Stimulated activated memory B cell treated with anti-CD40 and anti-IgM and Interleukin-4, amounts not matched to agents 10 μg/mL and 1 μg/mL and 100 μg/mL, for 72 hours (primary cell): ENCODE measurements at places on chromosomes 11 and 22.
A peak's percentile ranks its signal among the peaks of the same experiment; 100 is the strongest.

- ATAC-seq = no peak
Measured at GRCh38 chr11:117876341-117877119, at the start of gene FXYD6. Gene FXYD6 (minus strand): TSS chr11:117876658. CDS start chr11:117842776, 33,882 bp downstream.

DNA sequence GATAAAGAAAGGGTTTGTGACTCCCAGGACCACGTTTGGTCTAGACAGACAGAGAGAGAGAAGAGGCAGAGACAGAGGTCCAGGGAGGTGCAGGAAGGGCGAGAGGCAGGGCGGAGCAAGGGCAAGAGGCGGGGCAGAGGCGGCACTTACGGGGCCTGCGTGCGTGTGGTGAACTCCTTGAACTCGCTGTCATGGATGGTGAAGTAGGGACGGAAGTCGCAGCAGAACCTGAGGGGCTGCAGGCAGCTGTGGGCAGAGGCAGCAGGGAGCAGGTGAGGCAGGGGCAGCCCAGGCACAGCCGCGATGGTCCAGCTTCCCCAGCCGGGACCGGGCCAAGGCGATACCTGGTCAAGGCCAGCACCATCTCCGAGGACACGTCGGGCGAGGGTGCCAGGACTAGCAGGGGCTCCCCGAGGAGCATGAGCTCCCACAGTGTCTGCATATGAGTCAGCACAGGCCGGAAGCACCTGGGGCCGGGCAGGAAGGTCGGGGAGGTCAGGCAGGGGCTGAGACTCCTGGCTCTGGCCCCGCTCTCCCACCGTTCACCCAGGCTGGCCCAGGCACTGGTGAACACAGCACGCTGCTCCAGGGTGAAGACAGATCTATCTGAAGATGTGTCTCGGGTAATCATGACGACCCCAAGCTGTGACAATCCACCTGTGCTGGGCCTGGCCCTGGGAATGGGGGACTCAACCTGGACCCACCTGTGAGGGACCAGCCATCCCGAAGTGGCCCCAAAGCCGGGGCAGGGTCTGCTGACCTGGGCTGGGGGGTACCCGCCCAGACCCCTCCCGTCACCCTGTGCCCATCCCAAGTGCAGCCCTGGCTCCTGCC lies 7.2 kb upstream of the PLXNB2 start:
- peak; percentile 91 for ATAC-seq

- no peak for ATAC-seq
Measured at GRCh38 chr11:102478673-102479299, 26.2 kb upstream of the TMEM123 start.

DNA sequence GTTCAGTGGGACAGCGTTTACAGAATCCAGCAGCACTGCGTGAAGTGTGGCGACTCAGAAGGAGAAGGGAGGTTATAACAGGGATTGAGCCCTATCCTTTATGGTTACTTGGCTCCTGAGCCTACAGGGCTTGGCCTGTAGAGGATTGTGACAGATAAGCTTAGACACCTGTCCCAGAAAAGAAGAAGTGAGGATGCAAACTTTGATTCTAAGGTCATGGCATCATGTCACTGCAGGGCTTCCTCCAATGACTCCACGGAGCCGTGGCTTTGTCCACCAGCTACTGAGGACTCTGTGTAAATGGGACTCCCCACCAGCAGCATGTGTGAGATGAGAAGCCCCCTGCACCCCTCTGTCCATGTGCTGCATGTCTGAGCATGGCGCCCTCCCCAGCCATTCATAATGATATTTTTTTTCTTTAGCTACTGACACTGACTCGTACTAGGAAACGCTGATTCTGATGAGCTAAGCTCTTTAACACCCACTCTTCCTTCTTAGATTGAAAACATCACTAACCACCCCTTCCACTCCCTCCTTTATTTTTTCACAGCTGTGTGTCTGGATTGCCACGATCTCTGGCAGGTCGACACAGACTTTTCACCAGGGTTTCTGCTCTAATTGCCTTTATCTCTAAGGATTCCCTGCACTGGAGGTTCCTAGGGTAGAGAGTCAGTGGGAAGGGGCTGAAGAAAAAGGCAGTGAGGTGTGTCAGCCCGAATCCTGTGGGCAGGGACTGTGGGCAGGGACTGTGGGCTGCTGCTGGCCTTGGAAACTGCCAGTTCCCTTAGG lies 65.5 kb upstream of the TTC12 start:
- ATAC-seq = peak; percentile 34

DNA sequence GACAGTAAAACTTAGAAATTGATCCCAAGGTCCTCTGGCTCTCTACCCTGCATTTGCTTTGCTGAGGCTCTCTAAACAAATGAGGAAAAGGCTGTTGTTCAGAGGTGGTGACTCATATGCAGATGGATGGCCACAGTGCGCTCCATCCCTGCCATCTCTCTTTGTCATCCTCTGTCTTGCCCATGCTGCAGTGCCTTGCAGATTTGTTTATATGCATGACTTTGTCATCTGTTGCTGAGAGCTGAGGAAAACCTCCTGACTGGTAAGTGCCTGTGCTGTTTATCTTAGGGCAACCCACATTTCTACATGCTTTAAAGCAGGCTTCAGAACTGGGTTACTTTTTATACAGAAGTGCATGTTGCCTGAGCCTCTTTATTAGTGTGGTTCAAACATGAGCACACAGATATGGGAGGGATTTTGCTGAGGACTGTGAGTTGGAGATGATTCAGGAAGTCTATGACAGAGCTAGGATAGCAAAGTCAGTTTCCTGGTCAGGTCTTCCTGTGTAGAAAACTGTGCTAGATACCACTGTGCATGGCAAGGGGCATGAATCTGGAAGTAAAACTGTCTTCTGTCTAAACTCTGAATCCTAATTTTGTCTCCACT lies 57.4 kb downstream of the JAM3 start:
- no peak for ATAC-seq

- ATAC-seq = no peak
Measured at GRCh38 chr11:116240710-116241109, 532.1 kb downstream of the BUD13 start.

GRCh38 chr11:131839326-131839725 lies 468.9 kb downstream of the NTM start:
- no peak for ATAC-seq

GRCh38 chr11:45076761-45077160 lies 69.7 kb upstream of the PRDM11 start:
- ATAC-seq = no peak

DNA sequence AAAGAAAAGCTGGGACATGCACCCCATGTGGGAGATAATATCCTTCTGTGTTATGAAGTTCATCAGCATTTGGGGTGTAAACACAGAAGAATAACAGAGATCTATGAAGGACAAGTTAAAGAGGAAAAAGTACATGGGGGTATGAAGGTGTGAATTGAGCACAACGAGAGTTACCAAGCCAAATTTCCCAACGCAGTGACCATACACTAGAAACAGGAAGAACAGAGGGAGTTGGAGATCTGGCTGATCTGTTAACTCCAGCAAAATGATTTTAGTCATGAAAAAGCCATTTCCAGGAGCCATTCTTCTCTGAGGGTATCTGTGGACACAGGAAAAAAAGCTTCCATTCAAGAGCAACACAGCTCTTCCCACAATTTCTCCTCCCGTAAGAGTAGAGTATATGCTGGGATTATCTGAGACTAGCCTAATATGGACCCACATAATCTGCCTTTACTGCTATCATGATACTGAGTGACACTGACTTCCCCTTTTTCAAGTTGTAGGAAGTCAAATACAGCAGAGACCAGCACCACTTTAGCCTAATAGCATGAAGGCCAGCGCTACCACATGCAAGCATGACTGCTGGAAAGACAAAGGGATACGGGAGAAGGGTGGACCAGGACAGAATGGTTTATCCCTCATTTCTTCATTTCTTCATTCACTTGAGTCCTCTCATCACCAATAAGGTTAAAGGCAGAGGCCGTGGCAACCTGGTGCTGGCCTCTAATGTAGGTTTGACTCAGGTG lies 19.6 kb upstream of the OR8D2 start:
- ATAC-seq = no peak

GRCh38 chr11:46894506-46894905 lies 23.8 kb downstream of the LRP4 start:
- ATAC-seq = no peak

- no peak for ATAC-seq
Measured at GRCh38 chr11:71996946-71997345, 1.8 kb upstream of the IL18BP start.

- ATAC-seq = no peak
Measured at GRCh38 chr11:19849107-19849789, 136.6 kb downstream of the NAV2 start.

DNA sequence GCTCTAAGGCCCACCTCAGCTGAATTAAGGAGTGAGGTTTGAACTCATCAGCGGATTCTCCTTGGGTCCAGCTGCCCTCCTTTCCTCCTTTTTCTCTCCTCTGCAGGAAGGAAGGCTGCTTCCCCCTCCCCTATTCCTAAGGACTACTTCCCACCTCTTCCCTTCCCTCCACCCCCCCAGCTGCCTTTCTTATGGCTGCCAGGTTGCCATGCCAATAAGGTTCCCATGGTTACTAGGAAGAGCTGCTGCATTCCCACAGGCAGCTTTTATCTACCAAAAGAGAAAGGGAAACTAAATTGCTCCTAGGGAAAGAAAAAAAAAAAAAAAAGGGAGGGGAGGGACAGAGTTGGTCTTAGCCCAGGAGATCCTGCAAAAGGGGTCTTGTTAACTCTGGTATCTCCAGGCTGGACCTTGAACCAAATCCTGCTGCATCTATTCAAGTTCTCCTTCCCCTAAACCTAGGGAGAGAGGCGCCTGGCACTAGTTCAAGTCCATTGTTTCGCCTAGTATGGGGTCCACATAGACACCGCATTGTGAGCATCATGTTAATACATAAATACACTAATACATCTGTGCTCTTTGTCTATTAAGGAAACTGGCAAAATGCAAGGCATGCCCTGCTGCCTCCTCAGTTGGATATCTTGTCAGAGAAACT lies 21.2 kb upstream of the FEZ1 start:
- no peak for ATAC-seq

GRCh38 chr22:21726650-21727049 lies 8.9 kb downstream of the YPEL1 start:
- peak; percentile 69 for ATAC-seq

GRCh38 chr22:42887120-42887519 lies 30.0 kb upstream of the ARFGAP3 start:
- no peak for ATAC-seq

DNA sequence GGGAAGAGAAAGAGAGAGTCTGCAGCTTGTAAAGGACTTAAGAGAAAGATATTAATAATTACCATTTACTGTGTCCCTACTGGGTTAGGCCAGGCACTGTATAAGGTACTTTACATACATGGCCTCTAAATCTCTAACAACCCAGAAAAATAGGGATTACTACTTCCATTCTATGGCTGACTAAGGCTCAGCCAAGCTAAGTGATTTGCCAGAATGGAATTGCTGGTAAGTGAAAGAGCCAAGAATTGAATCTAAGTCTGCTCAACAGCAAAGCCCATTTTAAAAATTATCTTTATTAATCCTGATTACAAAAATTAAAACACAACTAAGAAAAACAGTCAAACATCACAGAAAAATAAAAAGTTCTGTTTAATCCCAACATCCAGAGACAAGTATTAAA lies 21.4 kb downstream of the XRRA1 start:
- ATAC-seq = no peak

DNA sequence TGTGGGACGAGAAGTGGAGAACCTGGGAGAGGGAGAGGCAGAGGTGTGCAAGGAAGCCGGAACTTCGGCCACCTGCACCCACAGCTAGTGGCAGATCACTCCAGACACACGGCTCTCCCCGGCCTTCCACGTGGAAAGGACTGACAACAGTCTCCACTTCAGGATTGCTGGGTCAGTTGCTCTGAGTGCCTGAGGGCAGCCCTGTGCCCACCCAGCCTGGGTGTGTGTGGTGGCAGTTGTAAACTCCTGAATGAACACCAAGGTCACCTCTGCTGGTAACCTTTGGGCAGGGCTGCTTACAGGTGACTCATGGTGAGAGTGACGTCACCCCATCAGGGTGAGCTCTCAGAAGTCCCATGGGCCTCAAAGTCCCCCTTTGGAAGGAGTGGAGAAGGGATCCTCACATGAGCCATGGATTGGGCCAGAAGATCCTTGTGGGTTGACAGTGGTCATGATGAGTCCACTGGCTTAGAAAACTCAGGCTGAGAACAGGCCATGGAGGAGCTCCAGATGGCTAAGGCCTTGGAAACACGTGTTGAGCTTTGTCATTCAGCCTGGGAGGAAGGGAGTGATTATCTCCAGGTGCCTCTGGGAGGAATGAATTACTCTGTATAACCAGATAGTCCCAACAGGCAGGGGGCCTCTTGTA lies 71.3 kb downstream of the BCR start:
- peak; percentile 31 for ATAC-seq

- ATAC-seq = no peak
Measured at GRCh38 chr22:49956914-49957825, 3.4 kb upstream of the PIM3 start.

GRCh38 chr22:43928908-43929307 lies 5.3 kb downstream of the PNPLA3 start:
- no peak for ATAC-seq

- ATAC-seq = no peak
Measured at GRCh38 chr22:48794906-48795305, 1032.8 kb downstream of the BRD1 start.

DNA sequence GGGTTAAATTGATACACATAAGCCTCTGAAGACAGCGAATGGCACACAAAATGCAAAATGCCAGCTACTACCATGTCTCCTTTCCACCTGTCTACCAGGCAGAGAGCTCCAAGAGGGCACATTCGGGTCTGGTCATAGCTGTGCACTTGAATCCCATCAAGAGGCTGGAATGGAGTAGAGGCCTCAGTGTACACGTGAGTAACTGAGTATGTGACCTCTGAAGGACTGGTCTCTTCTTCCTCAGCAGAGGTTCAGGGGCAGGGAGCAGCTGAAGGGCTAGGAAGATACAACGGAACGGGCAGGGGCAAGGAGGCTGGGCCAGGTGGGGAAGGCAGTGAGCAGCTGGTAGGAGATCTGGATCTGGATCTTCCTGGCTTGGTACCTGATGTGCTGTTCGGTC lies 56.3 kb upstream of the PHOX2A start:
- ATAC-seq = no peak

- ATAC-seq = no peak
Measured at GRCh38 chr22:24986816-24987215, 34.3 kb downstream of the KIAA1671 start.

DNA sequence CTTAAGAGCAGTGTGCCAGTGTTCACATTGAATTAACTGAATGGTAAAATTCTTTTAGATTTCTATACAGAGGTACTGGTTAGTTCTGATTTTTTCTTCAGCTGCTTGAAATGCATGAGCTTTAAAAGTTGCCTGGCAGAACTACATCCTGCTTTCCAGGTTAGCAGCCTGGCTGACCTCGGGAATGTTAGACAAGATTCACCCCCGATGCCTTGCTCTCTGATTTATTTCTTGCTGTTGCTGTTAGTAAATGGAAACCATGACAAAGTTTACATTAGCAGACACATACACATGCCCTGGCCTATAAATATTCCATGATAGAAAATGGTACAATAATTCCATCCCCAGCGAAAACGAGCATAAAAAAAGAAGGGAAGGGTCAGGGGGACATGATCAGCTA lies 47.0 kb downstream of the WT1 start:
- no peak for ATAC-seq
